Fibroblast of upper back skin (primary cell): ENCODE measurements at places on chromosomes 7 and 10.
A peak's percentile ranks its signal among the peaks of the same experiment; 100 is the strongest.

GRCh38 chr7:107922886-107923285 lies 31.9 kb downstream of the DLD start:
- DNase-seq: no peak

- no peak for DNase-seq
Observed at GRCh38 chr7:5270788-5271187, 12.0 kb upstream of the SLC29A4 start.

GRCh38 chr10:89215511-89215910 lies 8.4 kb upstream of the CH25H start:
- DNase-seq: peak; percentile 26

- no peak for DNase-seq
Observed at GRCh38 chr7:157793973-157794745, 457.4 kb downstream of the DNAJB6 start.

DNA sequence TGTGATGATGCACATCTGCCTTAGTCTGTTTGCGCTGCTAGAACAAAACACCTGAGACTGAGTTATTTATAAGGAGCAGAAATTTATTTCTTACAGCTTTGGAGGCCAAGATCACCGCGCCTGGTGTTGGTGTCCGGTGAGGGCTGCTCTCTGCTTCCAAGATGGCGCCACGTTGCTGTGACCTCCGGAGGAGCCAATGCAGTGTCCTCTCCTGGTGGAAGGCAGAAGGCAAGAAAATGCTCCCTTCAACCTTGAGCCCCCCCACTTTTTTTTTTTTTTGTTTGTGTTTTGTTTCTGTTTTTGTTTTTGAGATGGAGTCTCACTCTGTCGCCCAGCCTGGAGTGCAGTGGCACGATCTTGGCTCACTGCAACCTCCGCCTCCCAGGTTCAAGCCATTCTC lies 16.0 kb upstream of the ACTR3B start:
- DNase-seq: no peak
